ENCODE measurements at places on chromosomes 4 and X.

- DNase-seq: no peak
Observed at GRCh38 chrX:132025041-132025440, 1.9 kb downstream of the STK26 start.

GRCh38 chr4:144734522-144734921, 88.6 kb downstream of the HHIP start:
- no peak for DNase-seq

GRCh38 chr4:80266253-80266901, at the start of gene FGF5:
FGF5 (plus strand) TSS chr4:80266664; CDS start chr4:80266825, 161 bp downstream.
- no peak for DNase-seq

DNA sequence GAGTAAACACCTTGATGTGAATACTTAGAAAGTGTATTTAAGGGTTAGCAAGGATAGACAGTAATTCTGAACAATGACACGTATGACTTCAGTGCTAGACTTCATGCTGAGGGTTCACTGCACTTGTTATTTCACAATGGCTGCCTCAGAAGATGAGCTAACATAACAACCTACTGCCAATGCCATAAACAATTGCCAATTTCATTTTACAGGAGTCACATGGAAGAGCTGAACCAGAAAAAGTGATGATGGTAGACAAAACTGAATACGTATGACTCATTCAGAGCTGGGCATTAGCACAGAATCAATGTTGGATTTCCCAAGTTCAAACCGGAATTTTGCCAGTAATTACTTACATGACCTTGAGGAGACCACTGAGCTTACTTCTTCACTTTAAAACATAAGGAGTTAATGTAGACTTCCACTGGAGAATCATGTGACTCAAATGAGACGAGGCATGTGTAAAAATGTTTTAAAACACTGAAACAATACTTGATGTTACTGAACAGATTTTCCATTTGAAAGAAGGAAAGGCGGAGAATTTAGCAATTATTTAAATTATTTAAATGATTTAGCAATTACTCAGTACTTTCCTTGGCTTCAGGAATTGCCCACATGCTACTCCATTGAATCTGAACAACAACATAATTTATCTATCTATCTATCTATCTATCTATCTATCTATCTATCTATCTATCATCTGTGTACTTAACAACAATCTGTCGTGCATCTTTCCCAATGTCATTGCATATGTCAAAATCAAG, 868.5 kb upstream of the SLIT2 start:
- DNase-seq: no peak

DNA sequence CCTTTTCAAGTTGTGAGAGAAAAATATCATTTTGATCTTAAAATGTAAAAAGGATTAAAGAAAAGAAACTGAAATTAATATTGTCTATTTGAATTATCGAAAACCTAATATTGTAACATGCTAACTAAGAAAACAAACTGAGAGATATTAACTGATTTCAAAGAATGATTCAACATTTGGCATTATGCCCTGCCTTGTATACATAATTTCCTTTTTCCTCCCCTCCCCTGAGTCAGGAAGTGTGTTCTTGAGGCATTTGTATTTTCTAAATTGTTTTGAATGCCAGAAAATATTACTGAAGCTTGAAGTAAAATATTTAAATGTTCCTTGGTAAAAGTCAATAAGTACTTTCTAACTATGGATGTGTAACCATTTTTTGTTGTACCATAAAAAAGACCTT, 49.4 kb downstream of the RPS6KA3 start:
- DNase-seq: no peak

DNA sequence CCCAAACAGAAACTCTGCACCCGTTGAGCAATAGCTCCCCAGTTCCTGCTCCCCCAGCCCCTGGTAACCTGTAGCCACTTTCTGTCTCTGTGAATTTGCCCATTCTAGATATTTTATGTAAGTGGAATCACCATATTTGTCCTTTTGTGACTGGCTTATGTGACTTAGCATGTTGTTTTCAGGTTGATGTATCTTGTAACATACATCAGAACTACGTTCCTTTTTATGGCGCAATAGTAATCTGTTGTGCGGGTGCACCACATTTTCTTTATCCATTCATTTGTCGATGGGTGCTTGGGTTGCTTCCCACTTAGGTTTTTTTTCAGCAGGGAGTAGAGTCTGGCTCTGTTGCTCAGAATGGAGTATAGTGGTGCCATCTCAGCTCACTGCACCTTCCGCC, 6.6 kb upstream of the PDZD4 start:
- DNase-seq: no peak

DNA sequence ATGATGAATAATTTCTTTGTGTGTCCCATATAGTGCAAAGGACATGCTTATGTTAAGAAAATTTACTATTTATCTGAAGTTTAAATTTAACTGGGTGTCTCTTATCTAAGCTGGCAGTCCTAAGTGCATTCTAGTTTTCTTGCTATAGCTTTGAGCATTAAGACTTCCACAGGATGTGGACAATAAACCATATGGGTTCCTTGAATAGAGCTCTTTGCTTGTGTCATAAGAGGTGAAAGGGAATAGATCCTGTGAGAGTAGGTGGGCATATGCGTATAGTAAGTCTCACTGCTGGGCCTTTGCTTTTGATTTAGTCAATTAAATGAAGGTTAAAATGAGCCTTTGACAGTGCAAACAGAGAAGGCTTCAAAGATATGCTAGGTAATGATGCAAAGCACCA, 223.4 kb upstream of the GYPA start:
- DNase-seq: no peak

- no peak for DNase-seq
Observed at GRCh38 chrX:150482537-150483206, 85.7 kb upstream of the MTM1 start.

- DNase-seq: no peak
Observed at GRCh38 chr4:180641495-180641894, 1601.7 kb upstream of the TENM3 start.

DNA sequence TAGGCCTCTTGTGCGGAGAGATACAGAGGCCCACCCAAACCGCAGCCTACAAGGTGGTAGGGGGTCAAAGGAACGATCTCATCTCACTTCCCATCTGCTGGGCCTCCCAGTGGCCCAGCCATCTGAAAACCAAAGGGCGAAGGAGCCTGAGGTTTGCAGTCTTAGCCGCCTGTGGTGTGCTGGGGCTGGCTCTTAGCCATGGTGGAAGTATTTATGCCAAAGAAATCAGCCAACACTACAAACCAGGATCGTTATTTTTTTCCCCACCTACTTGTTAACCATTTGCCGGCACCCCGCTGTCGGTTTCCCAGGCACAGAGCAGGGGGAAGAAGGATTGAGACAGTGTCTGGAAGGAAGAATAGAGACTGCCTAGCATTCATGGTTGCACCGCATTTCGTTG, 30.9 kb upstream of the CDKL5 start:
- DNase-seq: no peak

GRCh38 chrX:80765220-80765625, 44.5 kb downstream of the BRWD3 start:
- DNase-seq: no peak

GRCh38 chrX:150465326-150465725, 102.2 kb downstream of the MAMLD1 start:
- DNase-seq: no peak

GRCh38 chrX:2934715-2935710, 5.9 kb upstream of the ARSD start:
- no peak for DNase-seq

- no peak for DNase-seq
Observed at GRCh38 chr4:44928785-44929184, 202.4 kb upstream of the GNPDA2 start.

- no peak for DNase-seq
Observed at GRCh38 chr4:40190465-40190864, 6.4 kb upstream of the RHOH start.

- DNase-seq: no peak
Observed at GRCh38 chrX:134599184-134599914, 58.9 kb downstream of the PLAC1 start.

DNA sequence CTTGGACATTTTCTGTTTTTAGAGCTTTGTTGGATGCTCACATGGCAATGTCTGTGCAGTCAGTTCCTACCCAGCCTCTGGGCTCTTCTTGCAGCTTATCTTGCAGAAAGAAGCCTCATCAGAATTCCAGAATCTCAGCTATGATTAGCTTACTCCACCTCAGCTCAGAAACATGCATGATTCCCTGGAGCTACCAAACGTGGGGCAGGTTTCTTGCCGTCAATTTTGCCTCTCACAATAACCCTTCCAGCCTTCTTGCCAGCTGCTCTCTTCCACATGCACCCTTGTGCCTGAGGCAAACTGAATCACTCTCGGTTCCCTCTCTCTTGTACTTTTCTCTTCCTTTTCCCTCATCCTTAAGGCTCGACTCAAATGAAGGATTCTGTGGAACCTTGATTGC, 141.4 kb downstream of the PTTG2 start:
- no peak for DNase-seq

GRCh38 chr4:160235771-160236170, 1132.9 kb downstream of the RAPGEF2 start:
- DNase-seq: no peak

- DNase-seq: no peak
Observed at GRCh38 chr4:180951312-180951711, 1291.9 kb upstream of the TENM3 start.

DNA sequence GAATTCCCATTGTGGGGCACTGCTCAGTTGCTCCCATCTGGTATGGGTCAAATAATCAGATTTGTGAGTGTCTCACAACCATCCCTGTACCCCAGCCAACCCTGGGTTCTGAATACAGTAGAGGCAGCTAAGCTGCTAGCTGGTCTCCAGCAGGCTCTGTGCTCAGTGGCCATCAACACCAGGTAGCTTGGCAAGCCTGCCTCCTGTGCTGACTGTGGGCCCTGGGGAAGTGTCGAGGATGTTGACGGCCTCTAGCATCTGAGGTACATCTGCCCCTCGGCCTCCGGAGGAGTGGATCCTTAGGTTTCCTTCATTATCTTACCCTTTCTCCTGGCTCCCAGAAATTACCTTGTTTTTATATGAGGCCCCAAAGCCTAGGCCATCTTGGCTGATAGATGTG, 13.3 kb downstream of the RNF4 start:
- DNase-seq: no peak

GRCh38 chr4:108829966-108830492, 67.2 kb upstream of the ETNPPL start:
- DNase-seq: no peak

DNA sequence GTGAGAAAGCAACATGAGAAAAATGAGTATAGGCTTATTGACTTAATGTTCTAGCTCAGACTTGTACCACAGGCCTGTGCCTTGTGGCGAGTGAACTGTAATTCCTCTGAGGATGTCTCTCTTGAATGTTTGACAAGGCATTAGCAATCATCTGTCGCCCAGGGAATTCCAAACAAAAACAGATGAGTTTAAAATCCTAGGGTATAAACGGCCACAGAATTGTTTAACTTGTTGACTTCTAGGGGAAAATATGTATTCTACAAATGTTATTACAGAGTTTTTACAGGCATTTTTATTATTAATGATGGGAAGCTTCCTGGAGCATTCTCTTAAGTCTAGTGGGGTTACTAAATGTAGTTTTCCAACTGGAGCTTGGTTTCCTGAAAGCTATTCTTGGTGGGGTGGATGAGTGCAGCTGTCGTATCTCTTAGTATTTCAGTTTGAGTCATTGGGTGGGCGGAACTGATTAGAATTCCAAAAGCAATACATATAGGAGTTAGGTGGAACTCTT, 40.6 kb downstream of the ARHGAP10 start:
- no peak for DNase-seq

DNA sequence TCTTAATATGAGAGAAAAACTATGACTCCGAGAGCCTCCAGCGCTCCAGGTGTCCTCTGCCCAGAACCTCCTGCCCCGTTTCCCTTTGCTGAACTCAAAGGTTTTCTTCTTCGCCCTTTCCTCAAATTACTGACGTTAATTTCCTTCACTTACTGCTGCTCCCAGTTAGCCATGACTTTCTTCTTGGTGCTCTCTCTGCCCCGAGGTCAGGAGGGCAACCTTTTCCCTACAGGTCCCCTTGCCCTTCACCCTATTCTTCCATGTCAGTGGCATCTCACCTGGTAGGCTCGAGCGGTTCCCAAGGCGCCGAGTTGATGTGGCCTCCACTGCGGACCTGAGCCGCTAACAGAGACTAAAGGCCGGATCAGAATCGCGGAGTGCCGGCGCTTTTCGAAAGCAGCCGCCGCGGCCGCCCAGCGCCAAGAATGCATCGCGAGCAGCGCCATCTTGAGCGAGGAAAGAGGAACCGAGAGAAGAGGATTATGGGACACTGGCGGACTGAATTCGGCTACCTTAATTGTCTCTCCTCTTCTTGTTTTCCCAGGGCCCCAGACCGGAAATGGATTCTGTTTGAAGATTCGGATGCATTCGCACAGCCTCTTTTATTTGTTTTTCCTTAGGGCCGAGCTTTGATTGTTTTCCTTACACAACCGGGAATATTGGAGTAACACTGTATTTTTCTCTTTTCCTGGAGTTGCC, at the start of gene ABCB7:
ABCB7 (minus strand) TSS at position 457 of the 699 bp plus-strand sequence; CDS start at position 446, 11 bp downstream.
- peak; percentile 30 for DNase-seq

Measured in effector CD4-positive, alpha-beta T cell (primary cell).